Retinal pigment epithelial cell (primary cell): ENCODE measurements at places on chromosomes 5 and 9.

DNA sequence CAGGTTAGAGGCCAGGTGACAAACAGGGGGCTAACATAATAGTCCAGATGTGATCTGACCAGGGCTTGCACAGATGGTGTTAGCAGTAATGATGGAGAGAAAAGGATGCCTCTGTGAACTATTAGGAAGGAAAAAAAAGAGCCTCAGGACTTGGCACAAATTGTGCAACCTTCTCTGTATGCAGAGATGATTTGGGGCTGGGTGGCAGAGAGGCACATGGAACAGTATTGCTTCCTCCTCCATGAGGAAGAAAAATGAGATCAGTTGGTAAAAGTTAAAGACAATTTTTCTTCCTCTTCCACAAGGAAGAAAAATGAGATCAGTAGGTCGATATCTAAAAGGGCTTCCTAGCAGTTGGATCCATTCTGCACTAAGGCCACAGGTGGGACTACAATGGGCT, 13.9 kb upstream of the ANXA6 start:
- DNase-seq, result no peak

GRCh38 chr9:35177520-35177919, 15.7 kb downstream of the UNC13B start:
- DNase-seq, result no peak

GRCh38 chr5:148846930-148847329, 20.5 kb downstream of the ADRB2 start:
- no peak for DNase-seq

- no peak for DNase-seq
Observed at GRCh38 chr9:137467161-137467581, 8.0 kb upstream of the NSMF start.

GRCh38 chr9:96293498-96294158, 8.3 kb downstream of the HSD17B3 start:
- no peak for DNase-seq

DNA sequence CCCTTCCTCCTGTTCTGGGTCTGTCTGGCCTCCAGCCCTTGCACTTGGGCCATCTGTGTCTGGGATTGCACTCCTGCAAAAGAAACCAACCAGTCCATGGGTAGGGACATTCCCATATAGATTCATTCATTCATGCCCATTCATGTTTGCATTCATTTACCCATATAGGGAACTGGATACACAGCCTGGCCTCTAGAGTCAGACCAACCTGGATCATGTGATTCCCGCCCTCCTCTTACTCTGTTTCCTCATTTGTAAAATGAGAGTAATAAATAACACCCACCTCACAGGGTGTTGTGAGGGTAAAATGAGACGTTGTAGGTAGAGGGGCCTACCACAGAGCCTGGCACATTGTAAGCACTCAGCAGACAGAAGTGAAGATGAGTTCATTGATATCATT, 8.5 kb downstream of the PCDH12 start:
- DNase-seq, result no peak

DNA sequence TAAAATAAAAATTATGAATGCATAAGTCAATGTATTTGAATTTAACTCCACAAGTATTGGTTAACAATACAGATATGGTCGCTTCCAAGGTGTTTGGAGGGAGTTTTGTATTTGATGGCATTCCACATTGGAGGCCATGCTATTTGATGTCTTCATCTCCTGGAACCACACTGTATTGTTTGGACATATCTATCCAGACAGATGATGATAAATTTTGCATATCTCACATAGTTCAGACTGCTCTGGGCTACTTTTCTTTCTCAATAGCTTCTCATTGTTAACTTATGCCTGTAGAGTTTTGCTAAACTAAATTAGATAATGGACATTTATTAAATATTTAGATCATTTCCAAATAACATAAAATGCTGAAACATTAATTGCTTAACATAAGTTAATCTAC, 58.0 kb downstream of the CDKN2A start:
- DNase-seq, result no peak

DNA sequence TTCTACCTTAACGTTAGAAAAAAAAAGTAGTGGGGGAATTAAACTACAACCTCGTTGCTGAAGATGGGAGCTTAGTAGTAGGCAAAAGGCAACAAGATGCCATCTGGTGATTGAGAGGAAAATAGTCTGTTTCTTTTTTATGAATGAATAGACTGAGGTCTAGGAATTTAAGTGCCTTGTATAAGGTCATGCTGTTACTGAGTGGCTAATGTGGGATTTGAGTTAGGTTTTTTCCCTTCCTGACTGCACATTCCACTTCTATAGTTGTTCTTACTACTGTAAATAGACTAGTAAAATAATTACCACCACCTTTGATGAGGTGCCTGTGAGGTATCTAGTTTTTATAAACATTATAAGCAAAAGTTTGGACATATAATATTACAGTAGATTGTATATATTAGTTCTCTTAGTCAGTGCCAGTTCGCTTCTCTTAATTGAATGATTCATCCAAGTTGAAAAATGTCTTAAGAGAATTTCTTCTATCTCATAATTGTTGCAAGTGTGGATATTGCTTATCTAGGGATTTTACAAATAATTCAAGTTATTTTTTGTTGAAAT, 19.1 kb downstream of the FSD1L start:
- DNase-seq, result no peak

DNA sequence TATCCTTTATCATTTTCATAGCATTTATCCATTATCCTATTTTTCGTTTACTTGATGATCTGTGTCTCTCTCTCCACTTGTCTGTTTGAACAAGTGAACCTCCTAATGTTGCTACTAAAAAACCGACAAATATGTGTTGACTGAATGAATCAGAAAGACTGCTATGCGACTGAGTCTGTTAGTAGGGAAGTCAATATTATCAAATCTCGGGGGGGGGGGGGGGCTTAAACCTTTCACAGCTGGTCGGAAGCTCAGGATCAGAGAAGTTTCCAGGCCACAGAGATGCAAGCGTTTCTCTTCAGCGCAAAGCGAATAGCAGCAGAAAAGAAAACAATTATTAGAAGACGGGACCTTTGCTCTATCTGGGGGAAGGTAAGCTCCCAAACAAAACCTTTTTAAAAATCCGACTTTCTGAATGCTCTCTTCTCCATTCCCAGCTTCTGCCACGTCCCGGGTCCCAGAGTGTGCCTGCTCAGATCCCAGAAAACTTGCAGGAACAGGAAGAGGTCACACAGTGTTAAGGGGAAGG, 412 bp downstream of the RIOK2 start:
- no peak for DNase-seq

- no peak for DNase-seq
Observed at GRCh38 chr5:176392526-176392925, 4.0 kb downstream of the HIGD2A start.

DNA sequence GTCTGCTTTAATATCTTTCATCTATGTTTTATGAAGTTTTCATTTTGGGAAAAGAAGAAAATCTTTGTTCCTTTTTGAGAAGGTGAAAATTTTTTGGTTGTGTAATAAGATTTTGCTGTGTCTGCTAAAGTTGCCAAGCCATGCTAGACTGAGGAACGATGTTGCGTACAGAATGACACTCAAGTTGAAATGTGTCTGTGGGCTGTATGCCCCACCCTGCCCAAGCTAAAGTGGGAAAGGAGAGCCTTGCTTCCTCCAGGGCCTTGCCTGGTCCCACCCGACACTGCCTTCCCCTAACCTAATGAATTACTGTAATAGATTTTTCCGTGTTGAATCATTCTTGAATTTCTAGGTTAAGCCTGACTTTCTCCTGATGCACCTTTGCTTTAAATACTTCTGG, 2.5 kb downstream of the PCAT7 start:
- DNase-seq, result no peak

DNA sequence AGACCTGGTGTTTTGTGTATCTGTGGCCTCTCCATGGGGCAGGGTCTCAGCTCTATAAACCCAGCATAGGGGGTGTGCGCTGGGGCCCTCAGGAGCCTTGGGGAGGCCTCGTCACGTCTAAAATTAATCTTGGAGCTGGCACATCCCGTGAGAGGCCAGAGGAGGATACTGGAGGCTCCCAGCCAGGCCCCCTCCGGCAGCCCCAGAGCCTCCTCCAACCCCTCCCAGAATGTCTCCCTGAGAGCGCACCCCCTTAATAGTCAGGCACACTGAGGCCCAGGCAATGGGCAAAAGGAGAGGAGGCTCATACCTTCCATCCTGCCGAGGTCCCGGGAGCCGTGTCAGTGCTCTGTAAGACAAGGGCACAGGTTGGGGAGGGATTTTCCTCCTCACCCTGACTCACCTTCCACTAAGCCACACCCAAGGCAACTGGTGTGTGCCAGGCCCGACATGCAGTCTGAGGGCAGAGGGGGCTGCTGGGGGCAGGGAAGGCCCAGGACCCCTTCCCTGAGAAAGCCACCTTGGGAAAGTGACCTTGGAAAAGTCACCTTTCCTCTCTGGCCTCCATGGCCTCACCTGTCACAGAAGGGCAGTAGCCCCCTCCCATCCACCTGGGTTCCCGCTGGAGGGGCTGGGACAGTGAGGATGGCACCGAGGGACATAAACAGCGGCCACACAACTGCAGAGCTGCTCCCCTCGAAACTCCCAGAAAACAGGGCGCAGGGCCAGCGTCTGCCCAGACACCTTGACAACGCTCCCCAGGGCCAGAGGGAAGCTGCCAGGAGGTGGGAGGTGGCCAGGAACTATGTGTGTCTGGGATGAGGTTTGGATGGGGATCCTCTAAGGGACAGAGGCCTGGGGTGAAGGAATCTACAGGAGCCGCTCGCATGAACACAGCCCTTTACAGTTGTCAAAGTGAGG, 2.9 kb downstream of the AK1 start:
- no peak for DNase-seq

GRCh38 chr5:154778534-154778933, 23.4 kb downstream of the LARP1 start:
- DNase-seq, result no peak

DNA sequence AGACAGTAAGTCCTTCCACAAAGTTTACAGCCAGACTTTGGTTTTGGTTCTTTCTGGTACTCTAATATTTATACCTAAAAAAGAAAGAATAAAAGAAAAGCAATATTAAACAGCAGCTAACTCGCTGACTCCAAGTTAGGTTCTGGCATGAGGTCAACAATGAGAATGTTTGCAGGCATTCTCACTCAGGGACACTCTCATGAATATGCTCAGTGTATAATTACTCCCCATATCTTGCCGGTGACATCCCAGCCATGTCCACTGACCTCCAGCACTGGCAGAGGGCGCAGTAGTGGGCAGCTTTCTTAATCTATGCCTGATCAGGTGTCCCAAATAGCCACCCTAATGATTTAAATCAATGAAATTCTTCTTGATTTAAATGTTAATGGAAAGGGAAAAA, 151.5 kb downstream of the BNC2 start:
- DNase-seq, result no peak

DNA sequence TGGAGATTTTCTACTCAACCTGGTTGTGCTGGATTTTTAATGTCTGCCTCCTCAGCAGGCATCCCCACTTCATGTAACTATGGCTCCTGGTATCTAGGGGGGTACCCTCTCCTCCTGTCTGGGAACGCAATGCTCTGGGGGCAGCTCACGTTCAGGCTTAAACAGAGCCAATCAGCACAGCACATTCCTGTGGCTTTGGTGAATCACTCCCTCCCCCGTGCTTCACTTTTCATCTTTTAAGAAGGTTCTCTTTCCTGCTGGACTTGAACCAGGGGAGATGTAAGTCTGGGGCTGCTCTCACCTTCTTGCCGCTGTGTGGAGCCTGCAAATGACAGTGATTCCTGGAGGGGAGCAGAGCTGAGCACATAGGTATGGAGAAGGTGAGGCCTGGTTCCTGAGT, 101.2 kb downstream of the MSX2 start:
- DNase-seq, result no peak

GRCh38 chr5:158670201-158670600, 429.5 kb downstream of the EBF1 start:
- no peak for DNase-seq
